Pulmonary artery endothelial cell (primary cell): ENCODE measurements at places on chromosomes 6 and 20. TPM values are rescaled to one million over a fixed set of nuclear protein-coding genes. Genes with fewer than 3 reads are reported as not detected.

Gene RAET1L
- total RNA-seq, result not detected in 2 replicates

- DNase-seq, result no peak
Measured at GRCh38 chr6:31249184-31249583, 22.7 kb downstream of the HLA-C start.

- no peak for DNase-seq
Measured at GRCh38 chr6:24666097-24666640, 530 bp downstream of the TDP2 start.

GRCh38 chr20:54688476-54688875 lies 213.1 kb downstream of the DOK5 start:
- DNase-seq, result no peak

DNA sequence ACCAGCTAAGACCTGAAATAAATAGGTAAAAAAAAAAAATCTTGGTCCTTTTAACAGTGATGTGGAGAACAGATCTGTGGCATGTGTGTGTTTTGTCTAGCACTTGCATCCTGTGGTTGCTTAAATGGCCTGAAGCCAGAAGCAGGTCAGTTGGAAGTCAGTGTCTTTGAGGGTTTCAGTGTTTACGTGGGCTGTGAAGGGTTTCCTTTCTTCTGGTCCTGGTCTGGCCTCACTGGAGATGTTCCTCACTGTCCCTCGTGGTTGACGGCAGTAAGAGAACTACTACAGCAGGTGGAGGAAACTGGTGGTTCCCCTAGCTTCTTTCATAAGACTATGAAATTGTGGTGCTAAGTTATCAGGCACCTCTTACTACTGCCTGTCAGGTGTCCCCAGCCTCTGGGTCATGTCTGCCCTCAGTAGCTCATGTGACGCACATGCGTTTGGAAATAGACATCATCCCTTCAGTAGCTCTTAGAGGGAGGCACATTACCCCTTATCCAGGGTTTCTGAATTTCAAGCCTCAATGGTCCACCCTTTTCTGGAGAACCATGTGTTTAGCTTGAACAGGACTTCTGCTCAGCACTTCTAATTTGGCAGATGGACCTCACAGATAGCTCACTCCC lies 59.4 kb upstream of the SCP2D1 start:
- DNase-seq, result no peak

GRCh38 chr6:148559848-148560433 lies 186.9 kb upstream of the UST start:
- DNase-seq, result no peak

Gene TBX18
- 25.9 and 26.8 TPM in 2 replicates for total RNA-seq

- DNase-seq, result no peak
Measured at GRCh38 chr6:152233547-152234320, 403.4 kb downstream of the SYNE1 start.

- DNase-seq, result no peak
Measured at GRCh38 chr6:164128101-164128500, 713.6 kb downstream of the QKI start.

DNA sequence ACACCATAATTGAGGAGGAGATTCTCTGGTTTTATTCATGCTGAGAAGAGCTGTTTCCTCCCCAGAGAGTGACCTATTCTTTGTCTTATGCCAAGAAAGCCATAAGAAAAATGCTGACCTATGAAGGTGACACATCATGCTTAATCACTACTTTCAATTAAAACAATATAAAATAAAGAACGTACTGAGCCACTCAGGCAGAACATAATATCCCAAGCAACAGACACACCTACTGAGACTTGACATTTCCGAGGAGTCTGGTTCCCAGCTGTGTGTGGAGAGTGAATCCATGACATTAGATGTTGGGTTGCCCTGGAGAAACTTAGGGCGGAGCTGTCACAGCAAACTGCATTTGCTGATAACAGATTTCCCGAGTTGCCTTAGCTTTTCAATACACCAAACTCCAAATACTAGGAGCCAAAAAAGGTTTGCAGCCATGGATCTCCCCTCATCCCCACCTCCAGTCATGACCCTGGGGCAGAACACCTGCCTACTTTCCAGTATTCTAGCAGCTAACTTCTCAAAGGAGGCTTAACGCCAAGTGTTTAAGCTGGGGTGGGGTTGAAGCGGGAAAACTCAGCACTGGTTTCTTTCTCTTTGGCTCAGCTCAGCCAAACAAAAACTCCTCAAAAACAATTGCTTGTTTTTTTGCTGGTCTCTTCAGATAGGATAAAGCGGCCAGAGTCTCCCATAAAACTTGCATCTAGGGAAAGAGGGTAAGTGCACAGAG lies 92.2 kb downstream of the BACH2 start:
- DNase-seq, result no peak

Gene ZFP57
- total RNA-seq, result 0.42 TPM in 1 of 2 replicates, not detected in the other

- DNase-seq, result no peak
Measured at GRCh38 chr20:50286609-50287008, 96.0 kb downstream of the CEBPB start.

- no peak for DNase-seq
Measured at GRCh38 chr20:5127204-5127858, 523 bp downstream of the CDS2 start.

GRCh38 chr6:80182308-80182707 lies 75.8 kb downstream of the BCKDHB start:
- no peak for DNase-seq

Gene PPP1R16B
- 118 and 144 TPM in 2 replicates for total RNA-seq

- DNase-seq, result no peak
Measured at GRCh38 chr20:58670102-58670501, 19.0 kb downstream of the STX16 start.

Gene SPDEF
- 0.11 TPM in 1 of 2 replicates, not detected in the other for total RNA-seq
